OCI-LY7 (cell line): ENCODE measurements at places on chromosomes 11 and 22.

DNA sequence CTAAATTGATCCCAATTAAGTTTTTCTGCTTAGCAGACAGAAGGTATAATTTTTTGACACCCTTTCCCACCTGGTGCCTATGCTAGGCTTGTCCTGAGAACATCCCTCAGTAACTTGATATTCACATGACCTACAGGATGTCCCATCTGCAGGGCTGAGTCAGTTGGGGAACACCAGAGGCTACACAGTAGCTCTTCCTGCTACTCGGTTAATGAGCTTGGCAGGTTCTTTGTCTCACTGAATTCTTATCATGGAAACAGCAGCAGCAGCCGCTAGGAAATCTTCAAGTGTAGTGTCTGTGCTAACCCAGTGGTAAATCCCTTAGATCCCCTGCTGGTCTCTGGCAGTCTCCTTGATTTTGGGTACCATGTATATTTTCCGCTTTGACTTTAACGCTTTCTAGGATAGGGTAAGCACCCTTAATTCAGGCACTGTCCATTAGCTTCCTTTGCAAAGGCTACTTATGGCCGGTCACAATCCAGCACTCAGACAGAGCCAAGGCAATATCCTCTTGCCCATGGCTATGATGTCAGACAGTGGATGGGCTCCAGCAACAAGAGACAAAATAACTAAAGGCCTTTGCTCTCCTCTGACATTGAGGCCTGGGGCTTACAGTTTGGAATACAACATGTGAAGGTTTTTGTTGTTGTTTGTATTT lies 8.5 kb downstream of the MRPL16 start:
- no peak for DNase-seq

DNA sequence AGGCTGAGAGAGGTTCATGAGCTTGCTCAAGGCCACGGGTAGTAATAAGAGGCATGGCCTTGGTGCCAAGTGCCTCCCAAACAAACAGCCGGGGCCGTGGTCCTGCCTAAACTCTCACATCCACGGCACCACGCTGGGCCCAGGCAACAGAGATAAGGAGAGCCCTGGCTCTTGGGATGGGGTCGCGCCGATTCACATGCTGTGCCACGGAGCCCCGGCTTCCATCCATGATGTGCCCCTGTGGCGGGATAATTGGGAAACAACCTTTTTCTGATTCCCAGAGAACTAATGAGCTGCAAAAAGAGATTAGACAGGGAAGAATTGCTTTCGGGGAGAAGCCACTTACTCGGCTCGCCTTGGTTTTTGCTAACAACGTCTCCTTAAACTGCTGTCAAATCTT lies 22.0 kb downstream of the TP53AIP1 start:
- DNase-seq = no peak

GRCh38 chr11:117580866-117581265 lies 216.2 kb downstream of the DSCAML1 start:
- DNase-seq = no peak

DNA sequence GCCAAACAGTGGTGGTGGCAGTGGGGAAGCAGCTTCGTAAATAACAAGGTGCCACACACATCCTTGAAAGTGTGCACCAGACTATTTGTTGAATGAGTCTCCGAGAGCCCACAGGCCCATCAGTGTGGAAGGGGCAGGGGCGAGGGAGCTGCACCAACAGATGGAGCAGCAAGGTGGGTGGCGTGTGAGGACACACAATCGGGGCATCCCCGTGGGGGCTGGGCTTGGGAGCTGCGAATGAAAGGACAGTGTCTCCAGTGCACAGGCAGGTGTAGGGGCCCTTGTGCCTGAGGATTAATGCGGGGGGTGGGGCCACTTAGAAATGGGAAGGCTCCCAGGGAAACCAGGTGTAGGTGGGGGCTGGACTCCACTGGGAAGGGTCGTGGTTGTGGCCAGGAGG lies 2.8 kb downstream of the NRXN2 start:
- DNase-seq = no peak

DNA sequence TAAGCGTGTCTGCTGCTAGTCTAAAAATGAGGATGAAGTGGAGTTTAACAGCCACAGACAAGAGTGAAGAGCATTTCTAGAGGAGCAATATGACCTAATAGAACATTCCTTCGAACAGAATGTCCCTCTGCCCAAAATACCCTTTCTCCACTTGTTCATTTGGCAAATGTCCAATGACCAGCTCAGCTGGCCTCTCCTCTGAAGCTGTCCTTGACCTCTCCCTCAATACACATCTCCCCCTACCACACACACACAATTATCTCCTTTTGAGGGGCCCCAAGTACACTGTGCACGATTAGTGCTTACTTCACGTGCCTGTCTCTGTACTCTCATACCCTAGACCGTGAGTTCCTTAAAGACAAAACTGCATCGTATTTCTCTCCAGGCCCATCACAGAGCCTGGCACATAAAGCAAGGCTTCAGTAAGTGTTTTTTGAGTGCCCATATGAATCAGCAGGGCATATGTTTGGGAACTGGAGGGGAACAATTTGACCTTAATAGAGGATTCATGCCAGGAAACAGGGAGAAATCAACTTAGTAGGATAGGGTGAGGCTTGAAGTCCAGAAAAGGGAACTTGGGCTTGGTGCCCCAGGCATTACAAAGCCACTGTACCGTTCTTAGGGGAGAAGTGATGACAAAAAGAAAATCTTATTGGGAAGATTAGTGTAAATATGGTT lies 18.1 kb upstream of the NCAM1 start:
- DNase-seq = no peak

DNA sequence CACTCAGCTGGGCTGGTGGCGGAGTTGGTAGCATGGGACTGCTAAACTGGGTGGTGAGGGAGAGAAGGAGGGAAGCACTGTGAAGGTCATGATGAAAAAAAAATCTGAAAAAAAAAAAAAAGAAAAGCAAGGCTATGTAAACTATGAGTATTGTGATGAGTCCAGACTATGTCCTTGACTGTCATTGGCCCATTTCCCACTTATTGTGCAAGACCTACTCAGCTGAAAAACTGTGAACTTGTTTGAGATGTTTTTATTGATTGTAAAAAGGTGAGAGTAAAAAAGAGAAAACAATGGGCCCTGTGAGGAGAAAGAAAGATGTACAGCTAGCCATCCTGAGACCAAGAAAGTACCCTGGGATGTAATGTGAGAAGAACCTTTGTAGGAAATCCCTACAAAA lies 798.4 kb upstream of the TENM4 start:
- DNase-seq = no peak

GRCh38 chr11:27705873-27706820 lies 5.9 kb upstream of the BDNF start:
- DNase-seq = peak; percentile 26

DNA sequence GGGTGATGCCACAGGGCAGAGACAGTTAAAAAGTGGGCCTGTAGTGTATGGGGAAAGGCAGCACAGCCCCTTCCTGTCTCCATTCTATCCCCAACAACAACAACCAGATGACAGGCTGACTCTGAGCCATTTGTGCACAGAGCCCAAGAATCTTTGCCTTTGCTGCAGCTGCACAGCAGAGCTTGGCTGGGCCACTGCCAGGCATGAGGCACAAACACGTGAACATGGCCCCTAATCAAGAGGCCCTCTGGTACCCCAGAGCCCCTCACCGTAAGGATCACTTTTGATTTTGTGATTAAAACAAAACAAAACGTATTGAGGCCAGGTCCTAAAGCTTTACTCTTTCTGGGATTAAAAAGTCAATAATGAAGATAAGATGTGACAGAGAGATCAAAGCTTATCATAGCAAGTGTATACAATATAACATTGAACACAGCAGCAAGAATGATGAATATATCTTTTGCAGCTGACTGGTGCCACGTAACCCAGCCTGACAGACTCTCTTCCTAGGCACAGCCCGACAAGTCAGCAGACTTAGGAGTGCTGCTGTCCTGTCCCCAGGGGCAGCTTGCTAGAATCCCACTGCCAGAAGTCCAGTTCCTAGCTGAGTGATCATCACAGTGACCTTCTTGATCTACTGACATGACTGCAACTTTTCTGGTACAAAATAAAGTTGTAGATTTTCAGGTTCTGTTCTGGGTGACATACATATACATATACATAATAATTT lies 117.8 kb downstream of the SERGEF start:
- no peak for DNase-seq

- DNase-seq = no peak
These were observed 520.7 kb downstream of the OPCML start for GRCh38 chr11:133011604-133012003.

- peak; percentile 90 for DNase-seq
These were observed 1.8 kb upstream of the RASGRP2 start for GRCh38 chr11:64745521-64746328.

DNA sequence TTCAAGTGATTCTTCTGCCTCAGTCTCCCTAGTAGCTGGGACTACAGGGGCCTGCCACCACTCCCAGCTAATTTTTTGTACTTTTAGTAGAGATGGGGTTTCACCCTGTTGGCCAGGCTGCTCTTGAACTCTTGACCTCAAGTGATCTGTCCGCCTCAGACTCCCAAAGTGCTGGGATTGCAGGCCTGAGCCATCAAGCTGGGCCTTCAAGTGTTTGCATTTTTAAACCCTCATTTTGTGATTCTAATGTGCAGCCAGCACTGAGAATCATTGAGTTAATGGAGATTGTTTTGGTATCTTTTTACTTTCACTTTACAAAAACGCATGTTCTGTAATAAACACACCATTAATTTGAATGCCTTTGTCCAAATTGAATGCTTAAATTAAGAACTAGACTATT lies 3.4 kb downstream of the TYR start:
- DNase-seq = no peak

DNA sequence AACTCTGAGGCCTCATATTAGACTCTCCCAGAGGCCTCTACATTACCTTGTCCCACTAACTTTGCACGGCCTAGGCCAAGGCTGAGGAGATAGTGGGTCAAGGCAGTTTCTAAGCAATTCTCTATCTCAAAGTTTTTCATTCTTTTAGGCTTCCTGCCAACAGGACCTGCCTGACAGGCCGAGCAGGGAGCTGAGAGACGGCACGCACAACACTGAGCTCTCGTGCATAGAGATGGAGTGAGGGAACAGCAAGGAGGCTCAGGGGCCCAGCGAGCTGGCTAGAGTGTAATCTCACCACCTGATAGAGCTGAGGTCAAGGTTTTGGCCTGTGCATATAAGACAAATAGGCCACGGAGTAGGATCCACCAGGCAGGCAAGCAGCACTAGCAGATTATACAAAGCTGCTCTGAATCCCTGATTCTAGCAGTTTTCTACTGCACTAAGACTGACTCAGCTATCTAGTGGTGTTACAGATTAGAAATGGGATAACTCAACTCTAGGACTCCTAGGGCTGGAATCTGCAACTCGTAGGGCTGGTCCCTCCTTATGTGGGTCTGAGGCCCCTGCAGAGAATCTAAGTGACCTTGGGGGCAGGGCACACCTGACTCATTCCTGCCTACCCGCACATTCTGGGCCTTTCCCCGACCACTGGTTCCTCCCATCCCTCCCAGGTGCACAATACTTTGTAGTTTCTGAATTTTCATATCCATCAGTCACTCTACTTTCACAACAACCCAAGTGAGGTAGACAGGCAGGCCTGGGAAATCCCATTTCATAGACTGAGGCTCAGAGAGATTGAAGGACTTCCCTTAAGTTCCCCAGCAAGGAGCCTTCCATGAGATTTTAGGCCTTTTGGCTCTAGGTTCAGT lies 1.7 kb downstream of the CYB5R2 start:
- no peak for DNase-seq

DNA sequence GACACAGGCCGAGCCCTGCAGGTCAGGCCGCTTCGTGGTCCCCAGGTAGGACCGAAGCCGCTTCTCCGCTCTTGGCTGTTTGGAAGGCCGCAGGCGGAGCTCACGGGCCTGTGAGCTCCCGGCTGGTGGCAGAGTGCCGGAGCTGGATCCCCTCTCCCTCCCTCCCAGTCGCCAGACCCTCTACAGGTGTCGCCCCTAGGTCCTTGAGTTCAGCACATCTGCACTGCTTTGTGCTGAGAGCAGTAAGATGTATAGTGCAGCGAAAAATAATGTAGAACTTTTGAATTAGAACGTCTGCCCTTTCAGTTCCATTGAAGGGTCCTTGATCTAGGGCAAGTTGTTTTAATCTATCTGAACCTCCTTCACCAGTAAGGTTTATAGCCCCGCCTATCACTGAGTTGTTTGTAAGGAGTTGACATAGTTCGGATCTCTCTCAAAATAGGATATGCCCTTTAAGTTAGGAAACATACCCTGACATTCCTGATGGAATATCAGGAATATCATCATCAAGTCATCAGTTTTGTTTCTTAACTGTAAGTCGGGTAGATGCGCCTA lies 419 bp downstream of the ANKRD49 start:
- no peak for DNase-seq

DNA sequence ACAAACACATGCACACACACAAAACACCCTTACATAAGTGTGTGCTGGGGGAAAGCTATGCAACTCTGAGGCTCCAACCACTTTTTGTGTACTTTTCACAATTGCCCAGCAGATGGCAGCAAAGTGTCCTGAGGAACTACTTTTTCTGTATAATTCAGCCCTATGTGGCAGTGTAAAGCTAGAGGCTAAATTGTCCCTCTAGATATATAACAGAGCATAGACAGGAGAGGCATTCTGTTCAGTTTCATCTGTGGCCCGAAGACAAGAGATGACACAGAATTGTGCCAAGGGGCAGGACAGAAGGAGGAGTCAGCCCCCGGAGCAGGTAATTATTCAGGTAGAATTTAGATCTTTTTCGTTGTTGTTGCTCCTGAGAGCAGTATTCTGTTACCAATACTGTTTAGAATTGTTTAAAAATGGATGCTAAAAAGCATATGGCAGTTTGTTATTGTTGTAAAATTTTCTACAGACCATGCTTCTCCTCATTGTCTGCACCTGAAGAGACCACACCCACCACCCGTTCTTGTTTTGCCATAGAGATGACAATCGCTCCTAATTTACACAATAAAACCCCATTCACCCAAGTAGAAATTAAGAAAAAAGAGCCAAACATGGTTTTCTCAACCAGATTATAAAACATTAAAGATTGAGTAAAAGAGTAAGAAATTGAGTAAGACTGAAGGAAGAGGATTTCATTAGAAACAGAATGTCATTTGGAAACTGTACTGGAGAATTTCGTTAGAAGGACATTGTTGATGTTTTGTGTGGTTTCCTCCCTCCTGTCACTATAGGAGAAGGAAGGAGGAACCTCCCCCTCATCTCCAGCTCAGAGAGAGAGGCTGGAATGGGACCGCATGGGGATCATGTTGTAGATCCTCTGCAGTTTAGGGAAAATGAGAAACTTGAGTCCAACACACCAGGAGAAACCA lies 14.5 kb upstream of the MS4A7 start:
- peak; percentile 91 for DNase-seq

DNA sequence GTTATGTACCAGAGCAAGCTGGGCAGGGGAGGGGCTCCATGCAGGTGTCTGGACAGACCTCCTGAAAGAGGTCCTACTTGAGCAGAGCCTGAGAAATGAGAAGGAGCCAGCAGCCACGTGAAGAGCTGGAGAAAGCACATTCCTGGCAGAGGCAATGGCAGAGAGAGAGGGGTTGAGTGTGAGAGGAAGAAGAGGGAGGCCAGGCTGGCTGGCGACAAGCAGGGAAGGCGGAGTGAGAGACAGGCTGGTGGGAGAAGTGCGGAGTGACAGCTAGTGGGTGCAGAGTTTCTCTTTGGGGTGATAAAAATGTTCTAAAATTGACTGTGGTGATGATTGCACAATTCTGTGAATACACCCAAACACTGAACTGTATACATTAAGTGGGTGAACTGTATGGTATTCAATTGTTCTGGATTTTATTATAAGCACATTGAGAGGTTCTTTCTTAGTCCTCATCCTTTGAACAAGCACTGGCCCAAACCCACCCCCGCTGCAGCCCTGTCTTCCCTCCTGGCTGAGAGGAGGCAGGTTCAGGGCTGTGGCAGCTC lies 29.4 kb downstream of the RPL27A start:
- no peak for DNase-seq

- peak; percentile 77 for DNase-seq
These were observed 13.8 kb downstream of the USP2 start for GRCh38 chr11:119367661-119368120.
